Suppressor macrophage treated with lipopolysaccharide for 1 hour (primary cell): ENCODE measurements at places on chromosomes 16 and 17.

GRCh38 chr16:83925957-83926725 lies 26.9 kb upstream of the OSGIN1 start:
- no peak for DNase-seq

DNA sequence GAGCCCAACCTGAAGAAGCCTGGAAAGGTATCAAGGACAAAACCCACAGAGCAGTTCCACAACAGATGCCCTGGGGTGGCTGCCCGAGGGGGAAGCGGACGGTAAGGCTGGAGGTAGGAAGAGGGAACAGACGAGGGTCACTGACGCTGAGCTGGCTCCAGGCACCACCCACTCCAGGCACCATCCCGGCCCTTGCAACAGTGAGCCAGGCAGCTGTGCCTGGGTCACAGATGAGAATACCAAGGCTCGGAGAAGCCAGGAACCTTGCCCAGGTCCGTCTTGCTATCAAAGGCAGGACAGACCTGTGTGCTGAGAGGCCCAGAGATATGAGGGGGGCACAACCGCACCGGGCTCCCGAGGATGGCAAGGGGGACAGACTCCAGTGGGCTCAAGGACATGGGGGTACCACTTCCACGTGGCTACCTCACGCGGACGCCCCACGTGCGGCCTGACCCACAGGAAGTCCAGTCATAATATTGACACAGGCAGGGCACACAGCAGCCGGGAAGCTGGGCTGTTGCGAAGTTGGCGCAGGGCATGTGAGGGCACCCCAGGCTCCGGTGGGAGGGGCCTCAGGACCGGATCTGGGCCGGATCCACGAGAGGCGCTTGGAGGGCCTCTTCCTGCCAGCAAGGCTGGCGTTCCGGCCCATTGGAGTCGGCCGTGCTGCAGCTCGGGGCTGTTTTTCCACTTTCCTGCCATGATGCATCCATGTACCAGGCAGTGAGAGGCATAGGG lies 29.9 kb downstream of the PEMT start:
- DNase-seq = peak; percentile 34

- DNase-seq = peak; percentile 79
These were observed 611 bp downstream of the RRAD start for GRCh38 chr16:66924527-66925321.

GRCh38 chr16:67393111-67393787 lies at the start of gene TPPP3:
Gene TPPP3, minus strand, starts transcription at chr16:67393498. Its CDS starts 2,387 bp downstream, at chr16:67391111.
- DNase-seq = peak; percentile 53

DNA sequence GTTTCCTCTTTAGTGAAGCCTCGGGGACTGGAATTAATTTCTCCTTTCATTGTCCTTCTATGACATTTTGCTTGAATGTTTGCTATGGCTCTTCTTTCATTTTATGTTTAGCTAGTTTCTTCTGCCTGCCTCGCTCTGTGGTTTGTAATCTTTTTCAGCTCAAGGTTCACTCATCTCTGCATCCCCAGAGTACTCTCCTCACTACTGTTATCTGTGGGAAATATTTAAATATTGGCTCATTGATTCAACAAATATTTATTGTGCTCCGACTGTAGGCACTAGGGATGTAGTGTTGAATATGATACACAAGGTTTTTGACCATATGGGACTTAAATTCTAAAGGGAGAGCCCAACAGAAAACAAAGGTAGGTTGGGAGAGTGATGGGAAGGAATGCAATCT lies 195.9 kb downstream of the PHKB start:
- no peak for DNase-seq

- DNase-seq = no peak
These were observed 583.1 kb upstream of the SALL1 start for GRCh38 chr16:51734220-51734619.

DNA sequence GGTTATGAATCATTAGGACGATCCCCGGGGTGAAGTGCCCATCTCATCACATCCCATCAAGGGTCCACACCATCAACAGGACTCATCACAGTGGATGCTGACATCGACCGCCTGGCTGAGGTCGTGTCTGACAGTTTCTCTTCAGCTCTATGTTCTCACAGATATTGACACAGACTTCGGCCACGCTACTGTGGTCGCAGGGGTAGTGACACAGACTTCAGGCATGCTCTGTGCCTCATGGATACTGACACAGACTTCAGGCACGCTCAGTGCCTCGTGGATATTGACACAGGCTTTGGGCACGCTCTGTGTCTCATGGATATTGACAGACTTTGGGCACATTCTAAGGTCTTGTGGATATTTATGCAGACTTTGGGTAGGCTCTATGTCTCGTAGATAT lies 50.1 kb downstream of the KLHDC4 start:
- DNase-seq = no peak

- no peak for DNase-seq
These were observed 913 bp downstream of the SLC13A5 start for GRCh38 chr17:6712058-6712853.

- no peak for DNase-seq
These were observed 36.9 kb downstream of the XYLT1 start for GRCh38 chr16:17433577-17434451.

DNA sequence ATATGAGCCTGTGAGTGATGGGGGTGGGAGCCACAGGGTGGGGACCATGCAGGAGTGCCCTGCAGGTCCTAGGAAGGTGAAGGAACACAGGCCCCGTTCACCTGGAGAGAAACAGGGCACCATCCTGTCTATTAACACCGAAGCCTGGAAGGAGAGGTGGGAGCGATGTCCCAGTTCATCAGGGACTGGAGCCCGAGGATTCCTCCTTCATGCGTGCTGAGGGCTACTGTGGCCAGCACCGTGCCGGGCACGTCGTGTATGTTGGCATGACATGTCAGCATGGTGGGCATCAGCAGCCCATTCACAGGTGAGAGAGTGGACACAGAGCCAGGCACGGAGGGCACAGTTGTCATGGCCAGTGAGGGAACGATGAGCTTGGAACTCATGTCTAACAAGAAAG lies 1.4 kb downstream of the WFIKKN2 start:
- no peak for DNase-seq

GRCh38 chr16:4884209-4884608 lies 36.9 kb downstream of the UBN1 start:
- no peak for DNase-seq

DNA sequence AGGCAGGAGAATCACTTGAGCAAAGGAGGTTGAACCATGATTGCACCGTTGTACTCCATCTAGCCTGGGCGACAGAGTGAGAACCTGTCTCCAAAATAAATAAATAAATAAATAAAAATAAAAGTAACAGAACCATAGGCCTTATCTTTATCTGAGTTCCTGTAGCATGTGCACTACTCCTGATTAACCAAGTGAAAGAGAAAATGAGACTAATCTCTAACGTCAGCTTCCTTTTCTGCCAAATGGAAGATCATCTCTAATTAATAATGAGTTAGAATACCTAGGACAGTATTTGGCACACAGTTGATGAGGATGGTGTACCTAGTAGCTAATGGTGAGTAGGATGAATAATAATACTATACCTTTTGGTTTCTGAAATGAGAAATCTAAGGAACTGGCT lies 520.4 kb downstream of the WWOX start:
- no peak for DNase-seq
